Fibroblast of the aortic adventitia (primary cell): ENCODE measurements at places on chromosomes 1 and 21.
A peak's percentile ranks its signal among the peaks of the same experiment; 100 is the strongest.

- peak; percentile 67 for DNase-seq
These were observed 792 bp downstream of the SNX7 start for GRCh38 chr1:98662356-98662670.

DNA sequence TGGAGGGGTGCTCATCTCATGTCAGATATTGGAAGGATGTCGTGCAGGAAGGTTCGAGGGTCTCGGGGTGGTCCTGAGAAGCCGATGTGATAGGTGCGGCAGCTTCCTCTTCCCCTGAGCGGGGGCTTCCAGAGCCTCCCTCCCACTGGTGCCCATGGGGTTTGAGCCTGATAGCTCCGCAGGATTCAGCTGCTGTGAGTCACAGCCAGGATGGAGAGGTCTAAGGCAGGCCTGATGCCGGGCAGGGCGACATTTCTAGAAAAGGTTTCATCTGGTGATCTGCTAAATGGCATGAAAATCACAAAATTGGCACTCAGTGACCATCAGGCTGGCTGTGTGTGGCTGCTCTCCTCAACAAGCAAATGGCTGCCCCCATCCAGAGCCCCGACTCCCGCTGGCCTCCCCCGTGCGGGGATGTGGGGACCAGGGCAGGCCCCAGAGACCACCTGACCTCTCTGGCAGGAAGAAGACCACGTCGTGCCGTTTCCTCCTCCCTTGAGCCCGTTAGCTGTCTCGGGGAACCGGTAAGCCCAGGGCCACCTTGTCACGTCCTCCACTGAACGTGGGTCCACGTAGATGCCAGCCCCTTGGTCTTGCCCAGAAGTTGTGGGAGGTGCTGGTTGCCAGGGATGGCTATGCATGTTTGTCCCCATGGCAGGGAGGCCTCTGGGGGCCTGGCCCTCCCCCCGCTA, 66.1 kb downstream of the SKI start:
- DNase-seq: peak; percentile 31

GRCh38 chr1:116553386-116554115, 17.3 kb downstream of the CD58 start:
- DNase-seq: no peak

GRCh38 chr1:208162903-208163302, 81.3 kb downstream of the PLXNA2 start:
- no peak for DNase-seq

GRCh38 chr1:153119491-153119971, 6.2 kb upstream of the SPRR2F start:
- DNase-seq: no peak

GRCh38 chr1:211198111-211198510, 61.1 kb upstream of the RCOR3 start:
- peak; percentile 67 for DNase-seq

DNA sequence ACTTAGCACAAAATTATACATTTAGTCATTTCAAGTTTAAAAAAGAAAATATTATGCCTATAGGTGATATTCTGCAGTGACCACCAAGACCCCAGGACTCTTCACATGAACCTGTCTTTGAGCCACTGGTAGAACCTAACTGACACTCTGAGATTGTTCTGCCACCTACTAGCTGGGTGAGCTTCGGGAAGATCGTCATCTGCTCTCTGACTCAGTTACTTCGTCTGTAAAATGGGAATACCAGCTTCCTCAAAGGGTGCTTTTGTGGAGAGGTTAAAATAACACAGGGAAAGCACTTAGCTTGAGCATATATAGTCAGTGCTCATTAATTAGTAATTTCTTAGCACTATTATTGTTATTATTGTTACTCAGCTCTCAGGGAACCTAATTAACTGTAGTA, 228.5 kb upstream of the JUN start:
- DNase-seq: no peak

DNA sequence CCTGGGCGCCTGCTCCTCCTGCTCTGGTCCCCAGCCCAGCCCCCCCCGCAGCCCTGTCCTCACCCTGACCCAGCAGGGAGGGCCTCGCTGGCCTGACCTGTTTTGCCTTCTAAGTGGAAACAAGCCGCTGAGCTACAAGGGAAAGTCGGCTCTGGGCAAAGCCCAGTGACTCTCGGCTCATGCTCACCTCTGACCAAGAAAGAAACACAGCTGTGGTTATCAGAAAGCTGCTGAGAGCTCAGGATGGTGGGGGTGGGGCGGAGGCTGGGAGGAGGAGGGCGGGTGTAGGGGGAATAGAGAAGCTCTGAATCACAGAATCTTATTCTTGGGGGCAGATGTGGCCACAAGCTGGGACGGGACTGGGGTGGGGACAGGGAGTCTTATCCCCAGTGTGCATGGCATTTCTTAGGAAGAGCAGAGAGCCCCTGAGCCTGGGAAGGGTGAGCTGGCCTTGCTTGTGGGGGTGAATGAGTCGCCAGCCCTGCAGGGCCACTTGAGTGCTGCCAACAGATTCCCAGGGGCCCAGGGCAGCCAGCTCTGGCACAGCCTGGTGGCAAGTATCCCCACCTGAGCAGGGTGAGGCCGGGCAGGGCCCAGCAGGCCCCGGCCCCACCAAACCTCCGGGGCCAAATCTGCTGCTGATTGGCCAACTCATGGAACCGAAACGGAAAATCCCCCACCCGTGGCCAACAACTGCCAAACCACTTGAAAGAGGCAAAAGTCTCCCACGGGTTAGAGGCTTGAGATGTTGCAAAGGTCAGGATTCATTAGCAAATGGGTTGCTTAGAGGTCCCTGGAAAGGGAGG, 120.6 kb downstream of the SPSB1 start:
- DNase-seq: peak; percentile 95

- peak; percentile 81 for DNase-seq
These were observed 19.3 kb downstream of the SPEN start for GRCh38 chr1:15866721-15867201.

GRCh38 chr1:61494000-61494399, 230.9 kb downstream of the TM2D1 start:
- DNase-seq: no peak
